Stimulated activated naive CD4-positive, alpha-beta T cell treated with Interleukin-2 at 50 U/mL for 16 hours (primary cell): ENCODE measurements at places on chromosomes 2 and 18.
A peak's percentile ranks its signal among the peaks of the same experiment; 100 is the strongest.

GRCh38 chr2:78068808-78069207 lies 546.6 kb upstream of the LRRTM4 start:
- DNase-seq = no peak

GRCh38 chr18:3660739-3661515 lies 211.0 kb downstream of the TGIF1 start:
- no peak for DNase-seq

- peak; percentile 62 for DNase-seq
Measured at GRCh38 chr18:79524181-79525078, 128.7 kb downstream of the NFATC1 start.

DNA sequence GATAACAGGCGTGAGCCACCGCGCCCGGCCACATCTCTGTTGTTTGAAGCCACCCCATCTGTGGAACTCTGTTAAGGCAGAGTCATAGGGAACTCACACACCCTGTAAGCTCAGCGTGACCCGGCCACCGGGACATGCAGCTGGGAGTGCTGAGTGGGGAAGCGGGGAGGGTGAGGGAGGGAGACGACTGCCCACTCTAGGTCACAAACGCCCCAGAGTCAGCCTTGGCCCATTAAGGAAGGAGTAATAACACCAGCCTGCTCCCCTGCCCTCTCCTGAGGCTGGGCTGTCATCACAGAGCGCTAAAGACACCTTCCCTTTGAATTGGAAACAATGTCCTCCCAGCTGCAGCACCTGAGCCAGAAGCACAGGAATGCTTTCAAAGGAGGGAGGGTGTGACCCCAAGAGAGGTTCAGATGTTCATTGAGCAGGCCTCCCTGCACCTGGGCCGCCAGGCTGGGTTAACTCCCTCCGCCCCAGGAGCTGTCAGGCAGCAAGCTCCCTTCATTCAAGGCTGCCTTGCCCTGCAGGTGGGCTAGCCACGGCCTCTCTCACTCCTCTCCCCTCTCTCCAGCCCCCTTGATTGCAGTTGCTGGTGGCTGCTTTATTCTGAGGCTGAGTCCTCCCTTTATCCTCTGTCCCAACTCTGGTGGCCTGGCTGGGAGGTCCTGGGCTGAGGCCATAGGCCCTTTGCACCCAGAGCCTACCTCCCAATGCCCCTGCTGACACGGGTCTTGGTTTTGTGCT lies 77.2 kb upstream of the HPCAL1 start:
- no peak for DNase-seq

- DNase-seq = no peak
Measured at GRCh38 chr2:36528274-36528673, 69.7 kb downstream of the FEZ2 start.

GRCh38 chr18:13576598-13576997 lies 149.8 kb downstream of the FAM210A start:
- no peak for DNase-seq

DNA sequence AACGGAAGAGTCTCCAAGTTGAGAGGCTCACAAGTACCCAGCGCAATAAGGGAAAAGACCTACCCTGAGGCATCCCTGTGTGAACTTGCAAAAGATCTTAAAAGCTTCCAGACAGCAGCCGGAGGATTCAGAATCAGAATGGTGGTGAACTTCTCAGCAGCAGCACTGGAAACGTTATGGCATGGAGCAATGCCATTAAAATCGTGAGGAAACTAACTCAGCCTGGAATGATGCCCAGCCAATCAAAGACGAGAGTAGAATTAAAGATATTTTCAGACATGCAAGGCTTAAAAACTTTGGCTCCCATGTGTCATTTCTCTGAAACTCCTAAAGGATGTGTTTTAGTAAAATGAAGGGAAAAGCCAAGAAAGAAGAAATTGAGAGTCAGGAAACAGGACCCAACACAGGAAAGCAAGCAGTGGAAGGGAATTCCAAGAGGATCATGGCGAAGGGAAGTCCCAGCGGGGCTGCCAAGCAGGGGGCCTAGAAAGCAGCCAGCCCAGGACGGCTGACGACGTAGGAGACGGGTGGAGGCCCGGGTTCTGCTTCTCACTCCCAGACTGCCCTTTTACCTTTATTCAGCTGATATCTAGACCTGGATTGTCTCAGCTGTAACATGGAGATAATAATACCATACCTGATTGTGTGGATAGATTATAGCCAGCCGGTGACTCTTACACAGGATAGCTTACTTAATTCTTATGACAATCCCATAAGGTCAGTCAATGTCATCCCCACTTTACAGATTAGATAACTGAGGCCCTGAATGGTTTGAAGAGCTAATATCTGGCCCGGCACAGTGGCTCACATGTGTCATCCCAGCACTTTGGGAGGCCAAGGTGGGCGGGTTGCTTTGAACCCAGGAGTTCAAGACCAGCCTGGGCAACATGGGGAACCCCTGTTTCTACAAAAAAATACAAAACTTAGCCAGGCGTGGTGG lies 92.8 kb downstream of the ASAP2 start:
- no peak for DNase-seq

- no peak for DNase-seq
Measured at GRCh38 chr18:76839086-76839794, 16.9 kb downstream of the ZNF236 start.

- DNase-seq = no peak
Measured at GRCh38 chr2:120566331-120567035, 169.2 kb upstream of the GLI2 start.

- DNase-seq = no peak
Measured at GRCh38 chr2:131056204-131056931, 36.9 kb downstream of the FAM168B start.

- DNase-seq = no peak
Measured at GRCh38 chr2:11482473-11483035, 16.6 kb upstream of the E2F6 start.

DNA sequence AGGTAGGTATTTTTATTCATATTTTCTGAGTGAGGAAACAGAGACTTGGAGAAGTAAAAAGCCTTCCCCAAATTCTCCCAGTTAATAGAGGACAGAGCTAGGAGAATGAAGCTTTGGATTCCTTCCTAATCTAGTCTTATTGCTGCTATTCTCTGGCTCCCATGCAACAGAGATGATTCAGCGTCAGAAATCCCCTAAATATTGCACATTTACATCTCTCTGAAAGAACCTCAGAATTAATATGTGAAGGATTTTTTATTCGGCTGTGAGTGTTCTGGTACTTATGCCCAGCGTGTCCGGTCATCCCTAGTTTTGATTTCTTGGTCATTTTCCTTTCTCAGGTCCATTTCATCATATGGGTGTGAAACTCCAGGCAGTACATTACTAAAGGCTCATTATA lies 91.2 kb upstream of the SESTD1 start:
- DNase-seq = no peak

DNA sequence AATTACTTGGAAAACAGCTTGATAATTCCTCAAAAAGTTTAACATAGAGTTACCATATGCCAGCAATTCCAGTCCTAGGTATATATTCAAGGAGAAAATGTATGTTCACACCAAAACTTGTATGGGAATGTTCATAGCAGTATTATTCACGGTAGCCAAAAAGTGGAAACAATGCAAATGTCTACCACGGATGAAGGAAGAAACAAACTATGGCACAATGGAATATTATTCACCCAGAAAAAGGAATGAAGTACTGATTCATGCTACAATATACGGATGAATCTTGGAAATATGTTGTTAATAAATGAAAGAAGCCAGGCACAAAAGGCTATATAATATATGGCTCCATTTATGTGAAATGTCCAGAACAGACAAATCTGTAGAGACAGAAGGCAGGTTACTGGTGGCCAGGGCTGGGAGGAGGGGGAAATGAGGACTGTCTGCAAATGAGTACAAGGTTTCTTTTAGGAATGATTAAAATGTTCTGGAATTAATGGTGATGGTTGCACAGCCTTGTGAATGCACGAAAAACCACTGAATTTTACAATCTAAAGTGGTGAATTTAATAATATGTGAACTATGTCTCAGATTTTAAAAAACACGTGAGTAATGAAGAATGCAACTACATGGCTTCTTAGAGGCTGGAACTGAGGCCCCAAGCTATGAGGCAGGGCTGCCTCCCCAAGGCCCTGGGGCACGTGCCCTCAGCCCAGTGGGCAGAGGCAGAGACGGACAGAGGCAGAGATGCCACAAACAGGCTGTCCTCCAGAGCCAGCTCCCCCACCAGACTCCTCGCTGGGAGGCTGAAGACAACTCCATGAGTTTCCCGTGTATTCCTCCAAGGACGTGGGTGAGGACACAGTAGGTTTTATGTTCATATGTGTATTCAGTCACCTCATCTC lies 5.0 kb downstream of the LIMS2 start:
- no peak for DNase-seq

DNA sequence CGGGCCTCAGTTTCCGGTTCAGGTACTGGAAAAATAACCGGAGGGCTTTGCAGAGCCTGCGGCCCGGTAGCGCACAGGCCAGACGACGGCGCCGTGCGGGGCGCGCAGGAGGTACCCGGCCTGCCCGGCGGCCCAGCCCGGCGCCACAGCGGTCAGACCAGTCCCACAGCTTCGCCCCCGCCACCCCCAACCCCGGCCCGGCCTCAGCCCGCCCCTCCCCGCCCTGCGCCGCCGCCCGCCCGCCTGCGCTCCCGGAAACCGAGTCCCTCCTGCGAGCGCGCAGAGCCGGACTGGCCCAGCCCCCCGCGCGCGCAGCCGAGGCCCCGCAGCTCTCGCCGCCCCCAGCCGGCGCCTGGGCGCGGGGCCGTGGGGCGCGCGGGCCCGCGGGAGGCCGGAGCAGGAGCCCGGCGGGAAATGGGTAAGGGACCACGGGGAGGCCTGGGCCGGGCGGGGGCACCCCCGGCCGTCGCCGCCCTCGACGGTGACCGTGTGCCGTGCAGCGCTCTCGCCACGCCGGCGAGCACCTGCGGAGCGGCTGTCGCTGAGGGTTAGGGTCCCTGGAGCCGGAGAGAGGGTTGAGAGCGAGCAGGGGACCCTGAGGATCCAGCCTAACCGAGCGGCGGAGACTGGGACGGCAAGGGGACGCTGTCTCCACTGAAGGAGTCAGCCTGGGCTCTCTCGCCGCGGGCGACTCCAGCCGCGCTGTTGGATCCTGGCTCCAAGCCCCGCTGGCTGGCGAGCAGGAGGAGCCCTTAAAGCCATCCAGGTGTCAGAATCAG lies 16.5 kb upstream of the PSD4 start:
- DNase-seq = peak; percentile 30

- DNase-seq = no peak
Measured at GRCh38 chr2:11307764-11308415, 36.5 kb downstream of the ROCK2 start.

DNA sequence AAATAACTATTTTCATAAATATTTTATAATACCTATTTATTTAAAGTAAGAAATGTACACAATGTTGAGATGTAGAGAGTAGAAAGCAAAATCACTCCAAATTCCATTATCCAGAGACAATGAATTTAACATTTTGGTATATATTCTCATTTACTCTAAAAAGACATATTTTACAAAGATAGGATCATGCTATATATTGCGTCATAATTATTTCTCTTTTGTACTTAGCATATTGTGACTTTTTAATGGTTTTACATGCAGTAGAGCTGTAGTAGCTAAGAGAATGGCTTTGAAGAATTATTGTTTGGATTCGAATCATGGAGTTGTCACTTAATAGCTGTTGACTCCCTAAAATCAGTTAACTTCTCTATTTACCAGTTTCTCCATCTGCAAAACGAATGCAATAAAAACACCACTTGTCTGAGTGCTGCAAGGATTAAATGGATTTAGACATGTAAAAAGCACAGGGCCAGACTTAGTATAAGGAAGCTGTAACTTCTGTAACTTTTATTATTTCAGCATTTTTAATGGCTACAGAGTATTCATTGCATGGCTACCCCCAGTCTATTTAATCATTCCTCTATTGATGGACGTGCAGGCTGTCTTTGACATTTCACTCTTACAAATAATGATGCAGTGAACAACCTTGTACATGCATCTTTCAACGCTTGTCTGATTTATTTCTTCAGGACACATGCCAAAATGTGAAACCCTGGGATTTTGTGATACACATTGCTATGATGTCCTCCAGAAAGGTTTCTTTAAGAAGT lies 33.2 kb downstream of the KCNS3 start:
- DNase-seq = no peak

GRCh38 chr2:233433794-233434193 lies 79.5 kb downstream of the DGKD start:
- no peak for DNase-seq

- no peak for DNase-seq
Measured at GRCh38 chr2:43086451-43087221, 139.8 kb downstream of the ZFP36L2 start.
